Fibroblast of villous mesenchyme (primary cell): ENCODE measurements at places on chromosomes 1 and 21. TPM values are rescaled to one million over a fixed set of nuclear protein-coding genes. Genes with fewer than 3 reads are reported as not detected.

IFNLR1 gene
- under 0.01 TPM in 1 of 2 replicates, not detected in the other for total RNA-seq

ZNF648 gene
- not detected in 2 replicates for total RNA-seq

KPNA6 gene
- total RNA-seq: 61.8 and 96.7 TPM in 2 replicates

OR10J1 gene
- not detected in 2 replicates for total RNA-seq

DNA sequence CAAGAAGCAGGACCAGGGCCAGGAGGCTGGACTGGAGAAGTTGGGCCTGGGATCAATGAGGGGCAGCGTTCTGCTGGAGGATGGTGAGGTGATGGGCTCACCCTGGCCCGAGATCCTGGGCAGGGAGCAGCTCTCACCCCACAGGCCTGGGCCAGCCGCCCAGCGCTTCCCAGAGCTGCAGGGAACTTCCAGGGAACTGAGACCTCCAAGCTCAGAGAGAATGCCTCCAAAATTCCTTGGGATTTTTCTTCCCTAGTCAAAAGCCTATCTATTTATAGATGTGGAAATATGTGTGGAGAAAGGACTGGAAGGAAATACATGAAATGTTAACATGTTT lies 121.2 kb downstream of the SPSB1 start:
- no peak for DNase-seq

DNA sequence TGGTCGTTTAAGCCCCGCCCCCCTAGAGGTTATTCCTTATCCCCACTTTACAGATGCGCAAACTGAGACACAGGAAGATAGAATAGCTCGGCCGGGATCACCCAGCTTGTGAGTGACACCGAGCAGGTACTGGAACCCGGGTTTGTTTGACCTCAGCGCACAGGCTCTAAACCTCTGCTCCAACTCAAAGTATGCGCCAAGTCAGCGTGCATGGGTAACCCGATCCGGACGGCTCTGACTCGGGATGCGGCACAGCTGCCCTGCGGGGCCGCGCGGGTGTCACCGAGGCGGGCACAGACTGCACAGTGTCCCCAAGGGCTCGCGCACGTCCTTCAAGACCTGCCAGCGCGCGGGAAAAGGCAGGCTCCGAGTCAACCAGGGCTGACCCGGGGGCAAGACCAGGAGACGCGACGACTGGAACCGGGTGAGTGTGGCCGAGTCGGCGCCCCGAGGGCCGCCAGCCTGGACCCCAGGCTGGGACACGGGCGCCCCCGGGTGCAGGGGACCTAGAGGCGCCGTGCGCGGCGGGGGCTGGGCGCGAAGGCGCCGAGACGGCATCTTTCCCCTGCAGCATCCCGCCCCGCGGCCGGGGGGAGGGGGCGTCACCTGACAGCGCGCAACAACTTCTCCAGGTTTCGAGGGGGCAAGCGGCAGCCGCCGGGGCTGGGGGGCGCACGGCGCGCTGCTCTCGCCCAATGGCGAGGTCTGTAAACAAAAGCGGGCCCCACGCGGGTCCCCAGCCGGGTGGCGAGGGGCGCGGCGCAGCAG lies 101.9 kb upstream of the SOD1 start:
- no peak for DNase-seq

GRCh38 chr21:38609580-38609979 lies 111.3 kb upstream of the ERG start:
- DNase-seq: no peak

DNA sequence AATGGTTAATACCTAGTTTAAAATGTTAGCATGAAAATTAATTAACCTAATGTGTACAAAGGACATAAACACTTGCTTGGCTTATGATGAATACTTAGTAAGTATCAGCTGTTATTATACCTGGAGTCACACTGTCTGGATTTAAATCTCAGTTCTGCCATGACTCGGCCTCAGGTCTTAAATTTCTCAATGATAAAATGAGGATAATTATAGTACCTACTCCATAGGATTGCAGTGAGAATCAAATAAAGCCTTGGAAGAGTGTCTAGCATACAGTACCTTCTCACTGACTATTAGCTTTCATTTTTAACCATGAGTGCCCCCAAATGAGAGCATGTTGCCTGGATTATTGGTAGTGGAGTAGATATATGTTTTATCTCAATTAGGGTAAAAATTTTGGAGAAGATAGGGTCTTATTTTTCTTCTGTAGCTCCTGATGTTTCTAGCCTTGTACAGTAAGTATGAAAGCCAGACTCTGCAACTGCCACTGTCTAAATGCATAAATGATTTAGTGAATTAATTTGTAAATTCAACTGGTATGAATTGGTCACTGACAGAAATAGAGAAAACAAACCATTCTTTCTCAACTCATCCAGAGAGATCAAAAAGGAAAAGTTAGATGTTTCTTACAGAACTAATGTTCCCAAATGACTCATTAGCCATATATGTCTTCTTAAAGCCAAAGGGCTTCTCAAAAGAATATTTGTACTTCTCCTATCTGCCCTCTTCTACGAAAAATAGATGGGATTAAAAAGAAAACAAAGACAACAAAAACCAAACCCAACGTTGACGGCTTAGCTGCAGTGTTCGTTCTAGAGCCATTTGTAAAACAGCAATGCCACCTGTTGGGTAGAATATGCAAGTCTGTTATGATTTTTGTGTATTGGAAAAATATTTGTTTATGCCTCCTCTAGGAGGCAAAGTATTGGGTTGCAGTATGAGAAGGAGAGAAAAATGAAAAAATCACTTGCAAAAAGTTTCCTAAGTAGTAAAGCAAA lies 53.8 kb upstream of the MROH9 start:
- peak; percentile 66 for DNase-seq

DNA sequence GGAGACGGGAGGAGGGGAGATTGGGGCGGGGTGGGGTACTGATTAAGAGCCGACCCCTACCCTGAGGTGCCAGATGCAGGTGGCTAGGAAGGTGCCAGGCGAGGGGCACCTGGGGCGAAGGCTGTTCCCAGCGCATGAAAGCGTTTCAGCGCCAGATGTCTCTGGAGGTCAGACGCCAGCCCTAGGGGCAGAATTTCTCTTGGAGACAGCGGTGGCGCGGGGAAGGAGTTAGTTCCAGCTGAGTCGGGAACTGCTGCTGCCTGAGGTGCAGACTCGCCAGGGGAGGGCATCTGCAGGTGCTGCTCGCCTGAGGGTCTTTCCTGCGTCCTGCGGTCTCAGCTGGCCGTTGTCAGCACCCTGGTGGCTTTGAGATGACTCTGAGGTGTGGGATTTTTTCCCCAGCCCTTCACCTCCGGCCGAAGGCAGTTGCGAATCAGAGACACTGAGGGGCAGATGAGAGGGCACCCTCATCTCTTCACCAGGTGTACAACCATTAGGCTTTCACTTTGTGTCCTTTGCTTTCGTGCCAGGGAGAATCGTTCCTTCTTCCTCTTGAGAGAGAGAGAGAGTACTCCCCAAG lies 539 bp downstream of the CGN start:
- DNase-seq: no peak

DNA sequence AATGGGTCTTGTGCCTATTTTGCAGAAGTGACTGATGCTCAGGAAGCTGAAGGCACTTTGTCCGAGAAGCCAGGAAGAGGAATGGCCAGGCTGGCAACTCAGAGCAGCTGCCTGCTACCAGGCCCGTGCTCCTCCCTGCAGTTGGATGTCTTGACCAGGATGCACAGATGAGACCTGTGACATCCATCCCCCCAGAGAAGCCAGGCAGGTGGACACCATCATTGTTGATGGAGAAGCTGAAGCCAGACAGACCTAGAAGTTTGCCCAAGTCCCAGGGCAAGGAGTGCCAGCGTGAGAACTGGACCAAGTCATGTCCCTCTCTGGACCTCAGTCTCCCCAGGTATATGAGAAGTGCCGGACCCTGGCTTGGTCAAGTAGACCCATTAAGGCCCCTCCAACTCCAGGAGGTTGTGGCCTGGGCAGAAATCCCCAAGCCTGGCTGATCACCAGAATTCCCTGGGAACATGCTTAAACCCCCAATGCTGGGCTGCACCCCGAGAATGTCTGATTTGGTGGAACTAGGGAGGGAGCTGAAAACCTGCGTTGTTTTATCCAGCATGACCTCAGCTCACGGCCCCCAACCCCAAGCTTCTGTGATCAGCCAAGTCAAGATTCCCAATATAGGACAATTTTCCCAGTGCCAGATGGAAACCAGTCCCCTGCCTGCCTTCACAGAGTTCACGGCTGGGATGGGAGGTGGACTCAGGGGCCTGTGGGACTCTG lies 82.4 kb downstream of the CAMK2N1 start:
- no peak for DNase-seq

DNA sequence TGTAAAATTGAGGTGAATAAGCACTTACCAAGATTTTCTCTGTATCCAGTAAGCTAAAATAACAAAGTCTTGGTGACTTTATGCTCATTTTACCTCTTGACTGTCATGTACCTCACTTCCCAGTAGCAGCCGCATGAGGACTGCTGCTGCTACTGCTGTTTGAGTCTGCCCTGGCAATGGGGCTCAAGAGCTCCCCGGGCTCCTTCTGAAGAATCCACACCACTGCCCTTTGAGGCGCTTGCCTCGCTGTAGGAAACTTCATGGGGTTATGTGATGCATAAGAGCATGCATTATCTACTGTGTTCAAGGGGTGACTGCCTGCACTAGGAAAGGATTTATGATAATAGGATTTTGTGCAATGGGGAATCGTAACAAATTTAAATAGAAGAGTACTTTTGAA lies 113.5 kb downstream of the NTNG1 start:
- no peak for DNase-seq

DNA sequence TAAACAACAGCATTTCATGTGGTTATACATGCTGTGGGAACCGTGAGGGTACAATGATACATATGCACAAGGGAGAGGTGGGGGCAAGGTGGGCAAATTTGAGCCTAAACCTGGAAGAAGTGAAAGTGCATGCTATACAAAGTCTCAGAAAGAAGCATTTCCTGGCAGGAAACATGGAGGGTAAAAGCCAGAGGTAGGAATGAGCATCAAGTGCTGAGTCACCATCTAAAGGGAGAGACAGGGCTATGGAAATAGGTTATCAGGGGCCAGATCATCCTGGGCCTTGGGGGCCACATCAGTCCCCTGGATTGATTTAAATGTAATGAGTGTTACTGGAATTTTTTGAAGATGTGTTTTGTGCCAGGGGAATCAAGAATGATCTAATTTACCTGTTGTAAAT lies 60.1 kb upstream of the DAB1 start:
- no peak for DNase-seq
